ENCODE measurements at places on chromosomes 2 and 18. TPM values are rescaled to one million over a fixed set of nuclear protein-coding genes. Genes with fewer than 3 reads are reported as not detected.

DNA sequence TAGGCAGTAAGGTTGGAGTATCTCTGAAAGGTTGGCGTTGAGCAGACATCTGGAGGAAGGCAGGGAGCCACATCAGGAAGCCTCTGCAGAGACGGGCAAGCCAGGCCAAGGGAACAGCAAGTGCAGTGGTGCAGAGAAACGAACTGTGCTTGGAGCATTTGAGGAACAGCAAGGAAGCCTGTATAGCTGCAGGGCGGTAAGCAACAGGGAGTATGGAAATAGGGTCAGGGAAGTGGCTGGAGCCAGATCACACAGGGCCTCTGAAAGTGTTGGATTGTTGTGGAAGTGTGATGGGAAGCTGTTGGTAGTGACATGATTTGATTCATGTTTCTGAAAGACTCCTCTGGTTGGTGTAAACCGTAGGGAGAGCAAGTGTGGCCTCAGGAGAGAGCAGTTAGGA, 13.4 kb upstream of the TMEM237 start:
- H3K4me3 ChIP-seq, result no peak overlapping the region
- no peak for DNase-seq

GRCh38 chr2:72745679-72746368, 80.0 kb downstream of the EXOC6B start:
- H3K27me3 ChIP-seq, result no peaks in the 10 kb centered on the region
- no peak for DNase-seq
- H3K36me3 ChIP-seq, result no peaks in the 10 kb centered on the region
- no peak overlapping the region for H3K4me3 ChIP-seq

DNA sequence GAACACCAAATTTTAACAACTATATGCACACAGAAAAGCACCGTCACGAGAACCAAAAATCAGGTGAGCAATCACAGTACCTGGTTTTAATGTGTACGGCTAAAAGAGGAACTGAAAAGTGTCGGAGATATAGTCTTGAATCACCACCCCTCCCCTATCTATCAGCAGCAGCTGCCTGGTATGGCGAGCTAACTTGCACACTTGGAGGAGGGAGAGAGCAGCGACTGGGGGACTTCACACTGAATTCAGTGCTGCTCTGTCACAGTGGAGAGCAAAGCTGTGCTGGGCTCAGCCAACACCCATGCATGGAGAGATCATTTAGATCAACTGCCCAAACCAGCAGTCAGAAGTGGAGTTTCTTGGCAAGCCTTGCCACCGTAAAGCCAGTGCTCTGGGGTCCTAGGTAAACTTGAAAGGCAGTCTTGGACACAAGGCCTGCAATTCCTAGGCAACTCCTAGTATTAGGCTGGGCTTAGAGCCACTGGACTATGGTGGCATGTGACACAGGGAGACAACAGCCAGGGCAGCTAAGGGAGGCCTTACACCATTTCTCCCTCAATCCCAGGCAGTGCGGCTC, 89.2 kb upstream of the CD226 start:
- no peak overlapping the region for H3K4me3 ChIP-seq
- H3K27me3 ChIP-seq, result no peaks in the 10 kb centered on the region
- peaks cover 31% of the 10 kb centered on the region for H3K36me3 ChIP-seq
- no peak for DNase-seq

DNA sequence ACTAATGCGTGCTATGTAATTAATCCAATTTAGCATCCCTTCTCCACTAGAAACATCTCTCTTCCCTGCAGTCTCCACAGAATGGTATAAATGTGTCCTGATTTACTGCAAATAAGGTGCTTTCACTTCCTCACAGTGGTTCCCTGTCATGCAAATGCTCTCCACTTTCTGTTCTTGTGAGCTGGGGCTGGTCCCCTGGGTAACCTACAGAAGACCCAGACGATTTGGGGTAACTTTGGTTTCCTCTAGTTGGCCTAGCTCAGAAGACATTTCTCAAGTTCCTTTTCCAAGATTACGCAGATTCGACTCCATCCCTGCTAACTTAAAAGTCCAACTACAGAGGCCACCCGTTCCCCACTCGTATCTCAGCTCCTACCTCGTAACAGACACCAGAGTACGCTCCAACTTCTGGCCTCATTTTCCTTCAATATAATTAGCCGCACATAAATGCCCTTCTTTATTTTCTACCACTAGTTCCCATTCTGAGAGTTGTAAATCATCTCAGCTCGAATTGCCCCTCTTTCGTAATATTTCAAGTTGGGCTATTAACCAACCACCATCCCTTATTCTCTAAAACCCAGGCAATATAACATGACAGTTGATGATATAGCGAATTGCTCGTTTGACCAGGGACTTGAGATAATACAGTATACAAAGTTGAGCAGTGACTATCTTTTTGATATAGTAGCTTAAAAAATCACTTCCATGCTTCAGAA, 28.8 kb upstream of the NEDD4L start:
- no peaks in the 10 kb centered on the region for H3K4me1 ChIP-seq
- no peak overlapping the region for H3K27ac ChIP-seq
- no peak for DNase-seq
- peaks cover 14% of the 10 kb centered on the region for H3K27me3 ChIP-seq

DNA sequence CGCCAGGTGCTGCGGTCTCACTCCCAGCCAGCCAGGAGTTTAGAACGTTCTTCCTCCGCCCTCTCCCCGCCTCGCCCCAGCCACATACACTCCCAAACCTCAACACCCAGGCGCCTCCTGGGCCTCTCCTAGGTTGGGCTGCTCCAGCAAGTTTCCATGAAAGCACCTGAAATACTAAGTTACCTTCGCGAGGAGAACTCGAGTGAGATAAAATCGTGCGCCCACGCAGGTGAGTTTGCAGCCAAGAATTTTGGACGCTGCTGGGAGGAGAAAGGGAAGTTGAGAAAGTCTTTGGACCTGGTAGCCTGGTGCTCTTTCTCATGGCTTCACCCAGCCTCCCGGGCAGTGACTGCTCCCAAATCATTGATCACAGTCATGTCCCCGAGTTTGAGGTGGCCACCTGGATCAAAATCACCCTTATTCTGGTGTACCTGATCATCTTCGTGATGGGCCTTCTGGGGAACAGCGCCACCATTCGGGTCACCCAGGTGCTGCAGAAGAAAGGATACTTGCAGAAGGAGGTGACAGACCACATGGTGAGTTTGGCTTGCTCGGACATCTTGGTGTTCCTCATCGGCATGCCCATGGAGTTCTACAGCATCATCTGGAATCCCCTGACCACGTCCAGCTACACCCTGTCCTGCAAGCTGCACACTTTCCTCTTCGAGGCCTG, at the start of gene GPR39:
TSS of gene GPR39 (plus strand) at position 83 of the 673 bp plus-strand sequence.
- H3K36me3 ChIP-seq, result no peaks in the 10 kb centered on the region
- H3K27me3 ChIP-seq, result peaks cover 28% of the 10 kb centered on the region
- H3K27ac ChIP-seq, result no peak within 1 kb of the TSS
- no peak for DNase-seq

DNA sequence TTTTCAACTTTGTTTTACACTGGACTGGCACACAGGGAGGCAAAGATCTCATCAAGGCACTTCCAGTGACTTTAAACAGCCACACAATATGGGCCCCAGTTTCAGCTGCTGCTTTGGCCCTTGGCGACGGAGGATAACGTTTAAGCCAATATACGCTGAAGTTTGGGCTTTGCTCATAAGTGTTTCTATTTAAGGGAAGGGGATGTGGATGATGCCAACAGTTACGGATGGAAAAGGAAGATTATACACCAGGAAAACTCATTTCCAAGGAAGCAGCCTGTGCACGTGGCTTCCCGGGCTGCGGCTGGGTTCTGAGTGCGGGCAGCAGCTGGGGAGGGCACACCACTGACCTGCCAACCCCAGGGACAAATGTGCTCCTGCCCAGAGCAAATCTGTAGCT, 151.1 kb downstream of the SH3BP4 start:
- no peak overlapping the region for H3K4me3 ChIP-seq
- peaks cover 5% of the 10 kb centered on the region for H3K27me3 ChIP-seq
- H3K4me1 ChIP-seq, result no peaks in the 10 kb centered on the region
- no peak for DNase-seq
- H3K27ac ChIP-seq, result no peak overlapping the region
- no peaks in the 10 kb centered on the region for H3K36me3 ChIP-seq

Gene TANC1
- total RNA-seq, result 0.89 TPM

Gene LRRTM4
- total RNA-seq, result not detected

Gene SPC25
- 38.4 TPM for total RNA-seq

Gene CCBE1
- not detected for total RNA-seq

Gene REG3A
- not detected for total RNA-seq

Gene TMEM131
- total RNA-seq, result 25.8 TPM

Gene UGT1A6
- total RNA-seq, result not detected

All from activated CD4-positive, alpha-beta T cell treated with anti-CD3 and anti-CD28 coated beads for 36 hours (primary cell).